Hepatocyte (in vitro differentiated cells): ENCODE measurements at places on chromosomes 5 and 9. TPM values are rescaled to one million over a fixed set of nuclear protein-coding genes. Genes with fewer than 3 reads are reported as not detected.

DNA sequence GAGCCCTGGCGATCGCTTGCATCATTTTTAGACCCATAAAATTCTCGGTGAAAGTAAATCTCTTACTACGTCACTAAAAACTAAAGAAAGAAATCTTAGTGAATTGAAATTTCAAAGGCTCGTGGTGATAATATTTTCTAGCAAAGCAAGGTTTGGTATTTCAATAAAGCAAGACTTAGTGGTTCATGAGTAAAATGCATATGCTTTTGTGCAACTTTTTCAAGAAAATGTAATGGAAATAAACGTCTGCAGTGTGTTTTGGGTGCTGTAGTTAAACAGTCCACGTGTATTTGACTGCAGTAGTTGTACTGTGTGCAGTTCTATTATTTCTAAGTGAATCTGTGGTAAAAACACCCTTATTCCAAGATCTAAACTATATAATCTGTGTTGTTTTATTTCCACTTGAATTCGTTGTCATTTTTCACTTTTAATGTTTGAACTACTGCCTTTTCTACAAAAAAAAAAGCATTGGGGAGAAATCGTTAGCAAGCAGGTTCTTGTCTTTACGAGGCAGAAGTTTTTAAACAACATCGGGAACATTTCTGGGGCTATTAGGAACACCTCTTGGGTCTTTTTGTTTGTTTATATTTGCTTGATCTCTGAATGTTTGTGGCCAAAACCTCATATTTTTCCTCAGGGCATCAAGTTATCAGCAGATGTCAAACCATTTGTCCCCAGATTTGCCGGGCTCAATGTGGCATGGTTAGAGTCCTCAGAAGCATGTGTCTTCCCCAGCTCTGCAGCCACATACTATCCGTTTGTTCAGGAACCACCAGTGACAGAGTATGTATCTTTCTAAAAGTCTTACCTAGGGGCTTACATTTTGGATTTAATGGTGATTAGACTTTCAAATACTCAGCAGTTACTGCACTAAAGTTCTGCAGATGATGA is 960 bp downstream of the SECISBP2 start:
- no peak for DNase-seq

- DNase-seq: peak; percentile 53
Measured at GRCh38 chr5:72451741-72452505, 55.3 kb downstream of the ZNF366 start.

- peak; percentile 92 for DNase-seq
Measured at GRCh38 chr9:121650217-121651007, 1.0 kb upstream of the DAB2IP start.

PCDHGA6 gene
- 0.12 TPM in 1 of 2 replicates, not detected in the other for total RNA-seq
